NCI-H748 treated with DMSO at 0.1 percent for 48 hours (cell line): ENCODE measurements at places on chromosomes 6 and 20.
A peak's percentile ranks its signal among the peaks of the same experiment; 100 is the strongest.

- no peak for DNase-seq
Measured at GRCh38 chr6:13101985-13102384, 226.4 kb downstream of the TBC1D7 start.

- DNase-seq: no peak
Measured at GRCh38 chr20:15900443-15900842, 672.8 kb downstream of the KIF16B start.

- no peak for DNase-seq
Measured at GRCh38 chr6:14966906-14967711, 278.8 kb upstream of the JARID2 start.

DNA sequence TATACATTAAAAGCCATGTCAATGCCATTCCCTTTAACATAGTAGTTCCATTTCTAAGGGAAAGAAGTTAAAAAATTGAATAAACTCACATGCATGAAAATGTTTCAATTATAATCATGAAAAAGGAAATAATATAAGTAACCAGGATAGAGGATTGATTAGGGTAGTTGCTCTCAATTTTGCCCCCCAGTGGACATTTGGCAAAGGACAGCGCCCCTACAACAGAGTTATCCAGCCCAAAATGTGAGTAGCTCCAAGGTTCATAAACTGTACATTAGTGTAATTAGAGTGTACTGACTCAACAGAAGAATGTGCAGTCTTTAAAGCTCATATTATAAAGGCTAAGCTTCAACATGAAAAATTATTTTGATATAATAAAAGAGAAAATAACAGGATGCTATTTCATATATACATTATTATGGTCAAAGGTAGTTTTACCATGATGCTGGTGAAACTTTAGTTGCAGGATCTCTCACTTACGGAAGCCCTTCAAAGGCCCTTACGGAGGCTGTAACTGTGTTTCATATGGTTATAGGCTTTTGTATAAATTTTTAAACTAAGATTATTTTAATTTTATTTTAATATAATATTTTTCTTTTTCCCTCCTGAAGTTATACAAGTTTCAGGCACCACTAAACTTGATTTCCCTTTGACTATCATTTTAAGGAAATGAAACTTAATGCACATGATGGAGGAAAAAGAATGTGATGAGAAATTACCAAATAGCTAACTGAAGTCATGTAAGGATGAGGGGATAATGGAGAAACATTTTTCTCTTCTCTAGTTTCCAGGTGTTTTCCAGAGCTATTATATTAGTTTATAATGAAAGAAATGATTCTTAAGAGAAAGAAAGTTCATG is 403.6 kb downstream of the PLCB1 start:
- peak; percentile 22 for DNase-seq
